ENCODE measurements at places on chromosomes 12 and 14. TPM values are rescaled to one million over a fixed set of nuclear protein-coding genes. Genes with fewer than 3 reads are reported as not detected.

Gene KRT75
- 0.78 TPM for total RNA-seq

Gene RPL10L
- not detected for total RNA-seq

Gene GYS2
- not detected for total RNA-seq

Gene RASSF8
- total RNA-seq = 45.9 TPM

Gene SIX4
- 7.9 TPM for total RNA-seq

Gene KLRK1
- total RNA-seq = not detected

Gene LYSET
- 15.4 TPM for total RNA-seq

Gene ACVRL1
- not detected for total RNA-seq

Gene OR11H6
- total RNA-seq = not detected

Gene NPFF
- total RNA-seq = not detected

Gene PMEL
- total RNA-seq = 1.4 TPM

Gene DTX1
- not detected for total RNA-seq

Gene MLXIP
- 30.9 TPM for total RNA-seq

Gene SLC6A12
- not detected for total RNA-seq

Gene METAP2
- total RNA-seq = 63.1 TPM

Gene MMP17
- 9.9 TPM for total RNA-seq

Gene MMP19
- 0.28 TPM for total RNA-seq

Measured in nasal cavity respiratory epithelium epithelial cell of viscerocranial mucosa (primary cell).